CD4-positive, alpha-beta memory T cell (primary cell): ENCODE measurements at places on chromosomes 7 and 10. TPM values are rescaled to one million over a fixed set of nuclear protein-coding genes. Genes with fewer than 3 reads are reported as not detected.

GRCh38 chr10:60706146-60706545 lies 72.1 kb upstream of the CDK1 start:
- no peak for DNase-seq

- no peak for DNase-seq
These were observed 200.0 kb downstream of the POLR1F start for GRCh38 chr7:19508821-19509220.

ZNF32 gene
- 76.9 TPM for polyA plus RNA-seq

DNA sequence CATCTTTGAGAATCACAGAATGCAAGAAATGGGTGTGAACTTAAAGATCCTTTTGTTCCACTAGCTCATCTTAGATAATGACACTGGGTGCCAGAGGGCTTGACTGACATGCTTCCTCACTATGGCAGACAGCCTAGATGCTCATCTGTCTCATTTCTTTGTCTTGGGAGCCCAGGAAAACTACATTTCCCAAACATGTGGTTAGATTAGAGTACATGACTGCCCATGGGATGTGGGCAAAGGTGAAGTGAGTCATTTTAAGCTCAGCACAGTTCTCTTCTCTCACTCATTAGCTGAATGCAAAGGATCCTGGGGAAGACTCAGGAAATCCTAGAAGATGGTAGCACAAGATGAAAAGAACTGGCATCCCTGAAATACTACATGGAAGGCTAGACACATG lies 32.5 kb upstream of the TBX20 start:
- DNase-seq: no peak

DNA sequence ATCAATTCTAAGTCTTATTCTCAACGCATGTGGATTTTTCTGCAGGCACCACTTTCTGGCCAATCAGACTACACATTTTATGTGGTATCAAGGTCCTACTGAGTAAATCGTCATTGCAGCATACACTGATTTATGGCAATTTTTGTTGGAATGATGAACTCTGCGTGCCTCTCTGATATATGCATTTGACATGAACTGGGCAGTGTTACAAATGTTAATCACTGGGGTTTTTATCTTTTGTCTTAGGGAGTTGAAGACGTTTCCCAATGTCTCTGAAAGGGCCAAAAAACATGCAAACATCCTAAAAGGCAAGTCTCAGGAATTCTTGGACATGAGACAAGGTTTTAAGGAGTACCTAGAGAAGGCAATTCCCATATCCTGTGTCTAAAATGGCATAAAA lies 809.5 kb upstream of the CELF2 start:
- no peak for DNase-seq

UNC5B gene
- polyA plus RNA-seq: not detected

DNA sequence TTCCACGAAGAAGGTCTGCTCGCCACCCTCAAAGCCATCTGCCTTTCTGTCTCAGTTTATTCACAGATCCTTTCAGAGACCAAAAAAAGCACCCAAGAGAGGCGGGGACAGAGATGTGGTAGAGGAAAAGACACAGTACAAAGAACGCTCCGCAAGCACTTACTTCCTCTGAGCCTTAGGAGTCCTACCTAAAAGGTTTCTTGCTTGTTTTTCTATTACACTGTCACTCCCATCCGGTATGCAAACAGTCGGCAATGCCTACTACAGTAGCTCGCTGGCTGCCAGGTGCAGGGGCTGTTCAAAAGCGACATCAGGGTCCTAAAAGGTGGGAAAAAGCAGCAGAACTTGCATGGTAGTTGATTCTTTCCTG lies 816 bp downstream of the TECPR1 start:
- DNase-seq: peak; percentile 74

GIMAP1 gene
- polyA plus RNA-seq: 69.2 TPM

GRCh38 chr7:17184805-17185689 lies 113.4 kb upstream of the AHR start:
- no peak for DNase-seq

KCNIP2 gene
- 1.2 TPM for polyA plus RNA-seq

DNA sequence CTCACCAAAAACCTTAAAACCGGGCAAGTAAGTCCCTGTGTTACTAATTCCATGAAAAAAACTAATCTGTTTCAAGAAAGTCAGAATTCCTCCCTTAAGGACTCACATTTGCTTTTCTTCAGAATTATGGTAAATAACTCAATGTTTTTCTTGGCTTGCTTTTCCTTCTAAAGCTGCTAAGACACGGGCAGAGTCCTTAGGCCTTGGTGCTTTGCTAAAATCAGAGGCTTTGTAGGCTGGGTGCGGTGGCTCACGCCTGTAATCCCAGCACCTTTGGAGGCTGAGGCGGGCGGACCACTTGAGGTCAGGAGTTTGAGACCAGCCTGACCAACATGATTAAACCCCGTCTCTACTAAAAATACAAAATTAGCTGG lies 32.0 kb downstream of the GNA12 start:
- no peak for DNase-seq

BTBD16 gene
- not detected for polyA plus RNA-seq

- no peak for DNase-seq
These were observed 44.4 kb upstream of the OCM2 start for GRCh38 chr7:98034081-98035035.

DNA sequence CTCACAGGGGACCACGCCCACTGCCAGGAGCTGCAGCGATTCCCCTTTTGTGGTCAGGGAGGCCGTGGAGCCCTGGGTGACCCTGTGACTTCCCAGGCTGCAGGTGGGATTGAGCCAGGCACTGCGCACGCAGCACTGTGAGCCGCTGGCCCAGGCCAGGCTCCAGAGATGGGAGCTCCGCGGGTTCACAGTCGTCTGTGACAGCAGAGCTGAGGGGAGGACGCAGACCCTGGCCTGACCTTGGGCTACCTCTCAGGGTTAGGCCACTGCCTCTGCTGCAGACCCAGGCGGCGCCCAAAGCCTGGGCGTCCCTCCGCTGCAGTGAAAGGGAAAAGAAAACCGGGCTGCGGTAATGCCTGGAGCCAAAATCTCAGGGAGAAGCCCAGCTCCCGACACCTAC lies 107.5 kb upstream of the GPR26 start:
- DNase-seq: no peak

CUL1 gene
- 65.7 TPM for polyA plus RNA-seq

GRCh38 chr10:58976254-58976653 lies 200.2 kb upstream of the PHYHIPL start:
- DNase-seq: no peak
